ENCODE measurements at places on chromosomes 13 and 19. TPM values are rescaled to one million over a fixed set of nuclear protein-coding genes. Genes with fewer than 3 reads are reported as not detected.

KLF2 gene
- 32.0 TPM for total RNA-seq

RASAL3 gene
- total RNA-seq = 2.8 TPM

GRK1 gene
- 0.71 TPM for total RNA-seq

OLFM2 gene
- total RNA-seq = 113 TPM

MEDAG gene
- total RNA-seq = 0.31 TPM

ONECUT3 gene
- not detected for total RNA-seq

PCDH8 gene
- total RNA-seq = 51.4 TPM

SLC8A2 gene
- total RNA-seq = 70.0 TPM

SYT3 gene
- total RNA-seq = 39.9 TPM

PSG2 gene
- not detected for total RNA-seq

APOC4 gene
- total RNA-seq = not detected

CLEC4G gene
- total RNA-seq = 1.9 TPM

TEX26 gene
- 1.5 TPM for total RNA-seq

CDADC1 gene
- total RNA-seq = 19.2 TPM

S1PR5 gene
- 11.9 TPM for total RNA-seq

HSH2D gene
- 0.48 TPM for total RNA-seq

POLR1D gene
- total RNA-seq = 57.7 TPM

CEACAM8 gene
- not detected for total RNA-seq

EPSTI1 gene
- 6.0 TPM for total RNA-seq

RUVBL2 gene
- total RNA-seq = 48.2 TPM

N4BP2L1 gene
- 57.7 TPM for total RNA-seq

THSD8 gene
- total RNA-seq = 1.2 TPM

Data from dorsolateral prefrontal cortex (tissue), 122 donors.